ENCODE measurements at places on chromosomes 1 and 21. TPM values are rescaled to one million over a fixed set of nuclear protein-coding genes. Genes with fewer than 3 reads are reported as not detected.
A peak's percentile ranks its signal among the peaks of the same experiment; 100 is the strongest.

DNA sequence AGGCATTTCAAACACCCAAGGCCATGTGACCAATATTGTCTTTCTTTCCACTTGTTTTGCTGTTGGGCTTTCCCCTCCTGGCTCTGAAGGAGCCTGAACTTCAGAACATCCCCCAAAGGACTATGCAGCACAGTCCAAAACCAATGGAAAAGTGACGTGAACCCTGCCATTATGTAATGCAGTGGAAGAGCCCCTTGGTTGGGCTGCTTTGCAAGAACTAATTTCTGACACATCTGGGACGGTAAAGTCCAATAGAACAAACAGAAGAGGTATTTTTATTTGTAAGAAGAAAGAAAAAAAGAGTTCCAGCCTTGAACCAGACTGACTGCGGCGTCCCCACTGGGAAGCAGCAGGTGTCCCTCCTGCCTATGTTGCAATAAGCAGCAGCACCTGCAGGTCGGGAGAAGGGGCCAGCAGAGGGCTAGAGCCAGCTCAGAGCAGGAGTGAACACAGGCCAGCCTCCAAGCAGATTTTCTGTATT, 116.7 kb downstream of the CDC7 start:
- peaks cover 9% of the 10 kb centered on the region for H3K4me1 ChIP-seq
- no peaks in the 10 kb centered on the region for H3K36me3 ChIP-seq
- H3K27ac ChIP-seq: no peak overlapping the region

Gene SLC50A1
- total RNA-seq: 22.5 TPM

Gene ITLN2
- total RNA-seq: not detected

DNA sequence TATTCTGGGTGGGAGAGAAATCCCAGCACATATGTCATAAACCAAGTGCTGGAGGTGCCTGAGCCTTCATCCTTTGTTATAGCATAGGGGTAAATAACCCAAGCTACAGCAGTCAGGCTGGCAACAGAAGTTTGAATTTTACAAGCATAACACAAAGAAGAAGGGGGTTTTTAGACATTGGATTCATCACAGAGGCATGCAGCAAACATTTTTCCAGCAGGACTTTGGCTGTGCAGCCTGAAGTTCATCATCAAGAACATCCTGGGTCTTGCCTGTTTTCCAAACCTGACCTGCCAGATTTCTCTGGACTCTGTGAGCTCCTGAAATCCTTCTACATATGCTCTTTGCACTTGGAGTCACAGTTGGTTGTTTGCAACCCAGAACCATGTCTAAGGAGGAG, 16.2 kb downstream of the PTGER3 start:
- no peaks in the 10 kb centered on the region for H3K4me1 ChIP-seq
- H3K27ac ChIP-seq: no peak overlapping the region
- DNase-seq: no peak
- H3K36me3 ChIP-seq: no peaks in the 10 kb centered on the region

- peaks cover 75% of the 10 kb centered on the region for H3K27me3 ChIP-seq
- no peak overlapping the region for H3K27ac ChIP-seq
- H3K36me3 ChIP-seq: no peaks in the 10 kb centered on the region
- no peaks in the 10 kb centered on the region for H3K4me1 ChIP-seq
These were observed 70.2 kb upstream of the OLIG2 start for GRCh38 chr21:32955311-32956060.

Gene NTNG1
- not detected for total RNA-seq

- DNase-seq: no peak
- H3K4me3 ChIP-seq: peak overlapping the region; percentile 94
- H3K27me3 ChIP-seq: no peaks in the 10 kb centered on the region
- H3K27ac ChIP-seq: peak overlapping the region; percentile 91
These were observed 382 bp downstream of the TRMT1L start for GRCh38 chr1:185156288-185156853.

GRCh38 chr1:193952778-193953374, 766.5 kb upstream of the B3GALT2 start:
- no peak overlapping the region for H3K27ac ChIP-seq
- no peak overlapping the region for H3K4me3 ChIP-seq
- H3K4me1 ChIP-seq: no peaks in the 10 kb centered on the region
- DNase-seq: no peak
